ENCODE measurements at places on chromosomes 7 and 10.

DNA sequence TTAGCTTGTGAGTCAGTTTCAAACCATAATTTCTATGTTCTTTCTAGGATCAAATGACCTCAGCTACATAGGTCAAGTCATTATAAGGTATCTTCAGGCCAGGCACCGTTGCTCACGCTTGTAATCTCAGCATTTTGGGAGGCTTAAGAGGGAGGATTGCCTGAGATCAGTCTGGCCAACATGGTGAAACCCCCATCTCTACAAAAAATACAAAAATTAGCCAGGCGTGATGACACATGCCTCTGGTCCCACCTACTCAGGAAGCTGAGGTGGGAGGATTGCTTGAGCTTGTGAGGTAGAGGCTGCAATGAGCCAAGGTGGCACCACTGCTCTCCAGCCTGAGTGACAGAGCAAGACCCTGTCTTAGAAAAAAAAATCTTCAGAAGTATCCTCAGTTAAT lies 362.3 kb downstream of the GATA3 start:
- DNase-seq: no peak

DNA sequence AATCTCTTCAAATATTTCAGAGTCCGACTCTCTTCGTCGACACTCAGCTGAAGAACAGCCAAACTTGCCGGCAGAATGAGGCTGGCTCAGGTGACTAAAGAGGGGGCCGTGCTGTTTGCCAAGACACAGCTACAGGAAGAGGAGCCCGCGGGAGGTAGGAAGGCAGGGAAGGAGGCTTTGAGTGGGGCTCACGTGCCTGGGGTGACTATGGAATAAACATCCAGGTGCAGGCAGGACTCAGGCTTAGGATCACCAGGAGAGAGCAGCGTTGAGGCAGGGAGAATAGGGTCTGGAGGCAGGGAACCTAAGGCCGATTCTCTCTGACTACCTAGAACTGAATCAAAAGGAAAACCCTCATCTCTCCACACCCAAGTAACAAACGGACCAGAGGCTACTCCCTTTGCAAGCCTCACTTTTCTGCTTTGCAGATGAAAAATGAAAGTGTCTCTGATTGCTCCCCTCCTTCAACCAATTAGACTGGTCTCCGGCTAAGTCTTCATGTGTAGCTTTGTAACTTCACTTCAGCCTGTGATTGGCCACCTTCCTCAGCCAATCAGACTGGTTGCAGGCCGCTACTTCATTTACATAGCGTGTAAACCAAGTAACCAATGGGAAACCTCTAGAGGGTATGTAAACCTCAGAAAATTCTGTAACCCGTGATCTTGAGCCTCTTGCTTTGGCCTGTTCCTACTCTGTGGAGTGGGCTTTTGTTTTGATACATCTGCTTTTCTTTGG lies 19.7 kb upstream of the BNIP3 start:
- DNase-seq: no peak

GRCh38 chr7:92131764-92132330 lies 2.4 kb downstream of the CYP51A1 start:
- no peak for DNase-seq

GRCh38 chr10:119333146-119333792 lies 125.9 kb downstream of the GRK5 start:
- DNase-seq: peak; percentile 40

DNA sequence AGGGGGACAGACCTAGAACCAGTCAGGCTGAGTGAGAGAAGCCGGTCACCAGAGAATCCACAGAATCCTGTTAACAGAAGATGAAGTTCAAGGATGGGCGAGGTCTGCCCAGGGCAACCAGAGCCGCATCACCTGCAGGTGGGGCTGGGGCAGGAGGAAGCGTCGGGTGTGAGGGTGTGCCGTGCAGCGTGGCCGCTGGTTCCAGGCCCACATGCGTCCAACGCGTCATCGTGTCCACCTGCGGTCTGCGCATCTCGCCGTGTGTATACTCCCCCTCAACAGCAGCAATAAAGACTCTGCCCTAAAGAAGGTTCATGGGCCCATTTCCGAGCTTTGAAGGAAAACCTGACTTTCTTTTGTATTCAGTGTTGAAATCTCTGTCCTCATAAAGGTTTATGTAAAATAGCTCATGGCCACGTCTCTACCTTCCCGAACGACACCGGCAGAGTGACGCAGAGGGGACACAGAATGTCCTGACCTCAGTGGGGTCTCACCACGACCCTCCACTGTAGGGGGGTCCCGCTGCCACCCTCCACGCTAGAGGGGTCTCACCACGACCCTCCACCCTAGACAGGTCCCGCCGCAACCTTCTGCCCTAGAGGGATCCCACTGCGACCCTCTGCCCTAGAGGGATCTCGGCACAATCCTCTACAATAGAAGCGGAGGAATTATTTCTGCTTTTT lies 446.9 kb downstream of the PTPRN2 start:
- no peak for DNase-seq

Data from dermis microvascular lymphatic vessel endothelial cell (primary cell).